Neural crest cell (in vitro differentiated cells): ENCODE measurements at places on chromosomes 6 and 20.

DNA sequence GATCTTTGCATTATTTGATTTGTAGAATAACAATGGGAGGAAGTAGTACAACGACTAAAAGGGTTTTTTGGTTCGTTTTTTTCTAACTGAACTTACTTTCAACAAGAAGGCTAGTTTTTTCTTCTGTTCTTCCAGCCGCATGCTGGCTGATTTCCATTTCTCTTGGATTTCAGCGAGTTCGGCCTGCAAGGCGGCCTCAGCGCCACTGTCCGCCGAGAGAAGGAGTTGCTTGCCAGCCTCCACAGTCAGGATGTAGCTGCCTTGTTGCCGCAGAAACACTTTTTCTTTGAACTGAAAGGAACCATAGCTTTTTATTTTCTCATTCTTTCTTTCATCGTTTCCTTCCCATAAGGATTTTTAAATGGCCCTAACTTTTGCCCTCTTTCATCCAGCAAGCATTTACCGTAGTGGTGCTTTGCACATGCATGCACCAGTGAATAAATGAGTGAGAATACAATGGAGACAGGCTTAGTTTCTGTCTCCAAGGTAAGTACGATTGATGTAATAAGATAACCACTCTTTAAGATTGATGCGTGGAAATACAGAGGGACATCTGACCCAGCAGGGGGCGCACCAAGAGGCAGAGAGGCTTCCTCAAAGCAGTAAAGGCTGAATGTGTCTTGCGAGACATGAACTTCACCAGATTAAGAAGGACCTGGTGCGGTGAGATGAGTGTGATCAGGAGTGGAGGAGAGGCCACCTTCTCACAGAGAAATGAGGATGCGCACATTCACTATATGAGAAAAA, 398.8 kb downstream of the ESR1 start:
- peak; percentile 8 for DNase-seq

- DNase-seq, result no peak
These were observed 41.2 kb upstream of the PHIP start for GRCh38 chr6:79119217-79119616.

DNA sequence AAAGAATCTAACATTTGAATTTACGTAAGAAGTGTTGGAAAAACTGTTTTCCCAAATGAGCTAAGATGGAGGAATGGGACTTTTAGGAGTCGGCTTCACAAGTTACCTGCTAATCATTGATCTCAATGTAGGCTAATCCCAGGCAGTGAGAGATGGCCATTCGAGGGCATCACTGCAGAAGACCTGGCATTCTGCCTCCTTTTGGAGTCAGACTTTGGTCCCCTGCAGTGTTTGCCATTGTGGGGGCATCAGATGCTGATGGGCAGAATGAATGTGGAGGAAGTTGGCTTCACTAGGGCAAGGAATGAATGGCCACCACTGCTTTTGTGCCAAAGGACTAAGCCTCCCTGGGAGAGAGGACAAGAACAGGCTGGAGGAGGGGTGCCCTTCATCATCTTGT, 55.7 kb upstream of the NKX2-2 start:
- no peak for DNase-seq

DNA sequence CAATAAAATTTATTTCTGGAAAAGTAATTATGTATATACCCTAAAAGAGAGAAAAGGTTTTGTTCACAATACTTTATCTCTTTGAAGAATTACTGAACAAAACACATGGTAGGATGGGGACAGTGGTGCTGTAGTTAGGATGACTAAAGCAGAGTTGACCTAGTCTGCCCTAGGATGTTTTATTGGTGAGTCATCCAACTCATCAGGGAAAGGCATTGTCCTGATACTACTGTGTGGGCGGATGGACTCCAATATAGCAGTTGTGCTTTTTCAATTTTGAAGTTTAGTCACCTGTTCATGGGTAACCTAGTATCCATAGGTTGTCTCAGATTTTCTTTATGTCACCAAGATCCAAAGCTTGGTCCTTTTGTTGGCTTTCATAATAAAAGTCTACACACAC, 53.3 kb upstream of the EYS start:
- no peak for DNase-seq

DNA sequence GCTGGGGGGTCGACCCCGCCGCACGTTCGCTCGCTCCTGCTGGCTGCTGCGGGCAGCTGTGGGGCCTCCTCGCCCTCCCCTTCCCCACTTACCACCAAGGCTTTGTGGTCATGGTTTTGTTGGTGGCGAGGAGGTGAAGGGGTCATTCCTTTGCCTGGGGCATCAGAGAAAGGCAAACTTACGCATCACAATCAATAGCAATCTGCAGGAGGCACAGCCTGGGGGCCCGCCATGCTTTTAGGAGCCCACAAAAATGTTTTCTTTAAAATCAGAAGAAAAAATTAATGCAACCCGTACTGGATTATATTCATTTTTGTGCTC, 137.0 kb downstream of the IMPG1 start:
- no peak for DNase-seq

GRCh38 chr20:23415959-23416583, 5.2 kb downstream of the NAPB start:
- DNase-seq, result no peak

GRCh38 chr6:47571488-47571887, 93.9 kb downstream of the CD2AP start:
- DNase-seq, result no peak

DNA sequence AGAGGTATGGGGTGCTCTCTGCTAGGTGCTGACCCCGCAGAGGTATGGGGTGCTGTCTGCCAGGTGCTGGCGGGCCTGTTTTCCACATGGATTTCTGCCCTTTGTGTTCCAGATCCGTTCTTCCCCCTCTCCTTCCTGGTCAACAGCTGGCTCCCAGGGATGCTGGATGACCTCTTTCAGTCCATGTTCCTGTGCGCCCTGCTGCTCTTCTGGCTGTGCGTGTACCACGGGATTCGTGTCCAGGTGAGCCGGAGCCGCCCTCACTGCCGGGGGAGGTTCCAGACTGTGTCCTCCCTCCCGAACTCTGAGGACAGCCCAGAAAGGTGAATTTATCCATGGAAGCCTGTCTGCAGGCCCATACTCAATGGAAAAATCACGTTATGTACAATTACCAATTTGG, 36.3 kb downstream of the DYNLT1 start:
- no peak for DNase-seq

DNA sequence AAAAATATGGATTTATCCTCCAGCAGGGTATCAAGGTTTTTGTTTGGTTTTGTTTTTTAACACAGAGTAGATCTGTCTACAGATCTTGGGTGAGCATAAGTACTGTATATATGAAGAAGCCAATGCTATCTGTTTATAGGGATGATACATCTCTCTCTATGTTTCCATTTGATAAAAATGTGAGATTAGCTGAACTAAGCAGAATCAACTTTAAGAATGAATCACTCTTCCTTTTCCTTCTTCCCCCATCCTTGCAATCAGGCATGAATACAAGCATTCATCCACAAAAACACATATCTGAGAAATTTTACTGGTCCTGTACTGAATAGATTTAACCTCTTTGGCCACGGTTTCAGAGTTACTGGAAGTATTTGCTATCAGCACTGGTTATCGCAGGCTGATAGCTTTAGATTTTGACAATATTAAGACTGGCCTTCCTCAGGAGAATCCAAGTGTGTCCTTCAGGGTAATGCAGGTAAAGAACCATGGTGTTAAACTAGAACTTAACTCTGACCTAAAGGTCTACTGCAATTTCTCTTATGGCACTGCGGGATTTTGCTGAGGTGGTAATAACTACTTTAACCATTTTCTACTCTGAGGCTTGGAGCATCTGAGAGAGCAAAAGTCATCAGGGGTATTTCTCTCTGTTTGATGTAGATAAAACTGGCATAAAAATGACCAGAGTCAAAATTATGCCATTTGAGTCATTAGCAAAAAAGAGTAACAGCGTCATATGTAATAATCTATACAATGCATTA, 1.5 kb downstream of the SNAP25 start:
- no peak for DNase-seq

- DNase-seq, result no peak
These were observed 41.7 kb upstream of the IL17A start for GRCh38 chr6:52144196-52145076.
